Stimulated activated CD8-positive, alpha-beta memory T cell treated with anti-CD3 and anti-CD28 coated beads, Interleukin-15, amount 100 ng/mL, for 1 hour (primary cell): ENCODE measurements at places on chromosomes 7 and 10.

DNA sequence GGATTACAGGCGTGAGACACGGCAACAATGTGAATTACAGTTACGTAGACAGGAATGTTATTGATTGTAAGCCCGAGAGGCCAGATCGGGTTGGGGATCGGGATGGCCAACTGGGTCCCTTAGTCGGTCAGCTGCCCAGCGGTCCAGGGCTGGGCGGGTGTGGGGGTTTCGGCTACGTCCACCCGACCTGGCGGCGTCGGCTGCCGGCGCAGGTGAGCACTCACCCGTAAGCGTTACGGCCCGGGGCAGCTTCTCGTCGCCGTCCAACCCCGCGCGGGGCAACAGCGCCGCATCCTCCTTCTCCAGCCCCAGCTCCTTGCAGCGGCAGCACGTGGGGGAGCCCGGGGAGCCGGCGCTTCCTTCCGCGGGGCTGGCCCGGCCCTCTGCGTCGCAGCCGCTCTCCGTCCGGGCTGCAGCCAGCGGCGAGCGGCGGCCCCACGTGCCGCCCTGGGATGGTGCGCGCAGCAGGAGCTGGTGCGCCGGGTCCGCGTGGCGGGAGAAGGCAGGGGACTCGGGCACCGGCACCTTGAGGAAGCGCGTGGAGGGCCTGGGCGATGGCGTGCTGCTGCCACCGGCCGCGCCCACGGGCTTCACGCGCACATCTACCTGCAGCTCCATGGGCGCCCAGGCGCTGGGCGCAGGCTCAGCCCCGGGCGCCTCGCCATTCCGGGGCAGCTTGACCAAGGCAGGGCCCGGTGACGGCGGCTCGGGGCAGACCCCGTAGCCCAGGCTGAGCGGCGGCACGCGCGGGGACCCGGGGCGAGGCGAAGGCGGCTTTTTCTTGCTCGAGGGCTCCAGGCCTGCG is 609 bp downstream of the KLRG2 start:
- no peak for DNase-seq

DNA sequence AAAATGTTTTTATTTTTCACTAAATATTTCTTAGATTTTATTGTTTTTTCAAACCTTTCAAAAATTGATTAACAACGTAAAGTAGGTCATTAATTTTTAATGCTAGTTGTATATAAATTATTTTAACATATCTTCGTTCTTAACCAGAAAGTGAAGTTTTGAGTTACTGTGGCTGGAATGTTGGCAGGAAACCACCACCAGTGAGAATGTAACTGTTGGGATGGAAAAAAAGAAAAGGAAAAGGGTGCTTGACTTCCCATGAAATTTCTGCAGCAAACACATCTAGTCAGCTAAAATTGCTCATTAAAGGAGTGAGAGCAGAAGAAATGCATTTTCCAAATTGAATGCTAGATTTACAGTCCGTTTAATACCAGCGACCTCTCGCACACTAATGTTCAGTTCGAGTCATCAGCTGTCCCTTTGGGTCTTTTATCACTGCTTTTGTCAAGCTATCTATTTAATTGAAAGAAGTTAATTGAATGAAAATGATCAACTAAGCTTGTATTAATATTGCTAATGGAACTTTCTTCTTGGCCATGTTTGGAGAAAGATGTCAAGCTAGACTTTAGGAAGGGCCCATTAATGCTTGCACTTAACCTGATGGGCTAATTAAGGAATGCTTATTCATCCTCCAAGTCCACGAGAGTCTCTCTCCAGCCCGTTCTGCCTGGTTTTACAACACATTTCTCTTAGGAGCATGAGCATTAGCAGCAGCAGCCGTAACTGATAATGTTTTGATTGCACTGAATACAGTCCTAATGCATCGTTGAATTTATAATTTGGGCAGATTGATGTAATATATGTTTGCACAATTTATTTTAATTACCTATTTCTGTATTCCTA is 70.1 kb downstream of the UBE3C start:
- no peak for DNase-seq

DNA sequence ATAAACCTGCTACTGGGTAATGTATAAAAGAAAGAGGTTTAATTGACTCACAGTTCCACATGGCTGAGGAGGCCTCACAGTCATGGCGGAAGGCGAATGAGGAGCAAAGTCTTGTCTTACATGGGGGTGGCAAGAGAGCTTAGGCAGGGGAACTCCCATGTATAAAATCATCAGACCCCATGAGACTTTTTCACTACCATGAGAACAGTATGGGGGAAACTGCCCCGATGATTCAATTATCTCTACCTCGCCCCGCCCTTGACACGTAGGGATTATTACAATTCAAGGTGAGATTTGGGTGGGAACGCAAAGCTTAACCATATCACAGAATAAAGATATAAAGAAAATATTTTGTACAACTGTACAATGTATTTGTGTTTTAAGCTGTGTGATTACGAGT is 39.4 kb upstream of the PLCE1 start:
- no peak for DNase-seq

DNA sequence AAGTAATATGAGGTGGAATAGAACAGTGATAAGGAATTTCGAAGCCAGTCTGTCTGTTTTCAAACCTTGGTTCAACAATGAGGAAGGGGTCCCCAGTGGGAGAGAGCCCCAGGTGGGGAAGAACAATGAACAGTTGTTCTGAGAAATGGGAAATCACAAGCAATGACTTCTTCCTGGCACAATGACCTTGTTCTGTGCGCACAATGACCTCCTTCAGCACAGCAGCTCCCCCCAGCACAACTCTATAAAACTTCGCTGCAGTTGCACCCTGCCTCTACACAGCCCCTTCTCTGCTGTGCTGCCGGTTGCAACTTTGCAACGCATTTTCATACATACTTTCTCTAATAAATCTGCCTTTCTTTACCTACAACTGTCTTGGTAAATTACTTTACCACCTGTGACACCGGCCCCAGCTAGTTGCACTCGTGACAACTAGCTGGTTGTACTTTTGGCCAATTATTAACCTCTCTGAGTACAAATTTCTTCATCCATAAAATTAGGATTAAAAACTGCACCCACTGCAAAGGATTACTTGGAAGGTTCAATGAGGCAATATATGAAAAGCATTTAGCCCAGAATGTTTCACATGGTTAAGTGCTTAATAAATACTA is 40.5 kb downstream of the ASB4 start:
- no peak for DNase-seq

DNA sequence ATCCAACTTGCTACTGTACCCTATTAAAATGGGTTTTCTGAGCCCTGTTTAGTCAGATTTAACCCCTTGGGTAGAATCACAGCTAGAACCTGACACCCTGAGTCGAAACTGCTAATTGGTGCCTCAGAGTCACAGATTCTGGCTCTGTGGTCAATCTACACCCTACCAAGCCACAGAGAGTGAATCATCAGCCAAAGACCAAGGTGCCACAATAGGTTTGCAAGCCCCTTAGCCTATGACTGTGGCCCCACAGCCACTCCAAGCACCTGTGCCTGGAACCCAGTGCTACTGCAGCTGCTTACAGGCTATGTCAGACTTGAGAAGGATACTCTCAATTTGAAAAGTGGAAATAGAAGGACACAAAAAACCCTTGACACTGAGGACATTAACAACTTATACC is 202.8 kb upstream of the KCND2 start:
- no peak for DNase-seq

DNA sequence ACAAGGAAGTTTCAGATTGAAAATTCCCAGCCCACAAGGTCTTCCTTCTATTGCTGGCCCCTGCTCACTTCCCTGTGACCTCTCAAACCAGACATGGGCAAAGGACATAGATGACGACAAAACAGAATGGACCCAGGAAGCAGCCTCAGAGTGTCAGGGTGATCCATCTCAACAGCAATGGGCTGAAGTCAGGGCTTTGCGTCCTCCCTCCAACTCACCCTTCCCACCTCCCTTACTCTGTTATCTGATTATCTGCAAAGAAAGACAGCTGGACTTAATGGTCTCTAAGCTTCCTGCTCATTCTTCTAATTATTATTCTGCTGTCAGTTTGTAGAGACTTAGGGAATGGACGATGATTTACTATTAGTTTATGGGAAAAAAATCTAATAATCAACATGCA is 115.9 kb downstream of the PIP4K2A start:
- no peak for DNase-seq

GRCh38 chr10:127887541-127888415 is 5.0 kb downstream of the CLRN3 start:
- DNase-seq = no peak

DNA sequence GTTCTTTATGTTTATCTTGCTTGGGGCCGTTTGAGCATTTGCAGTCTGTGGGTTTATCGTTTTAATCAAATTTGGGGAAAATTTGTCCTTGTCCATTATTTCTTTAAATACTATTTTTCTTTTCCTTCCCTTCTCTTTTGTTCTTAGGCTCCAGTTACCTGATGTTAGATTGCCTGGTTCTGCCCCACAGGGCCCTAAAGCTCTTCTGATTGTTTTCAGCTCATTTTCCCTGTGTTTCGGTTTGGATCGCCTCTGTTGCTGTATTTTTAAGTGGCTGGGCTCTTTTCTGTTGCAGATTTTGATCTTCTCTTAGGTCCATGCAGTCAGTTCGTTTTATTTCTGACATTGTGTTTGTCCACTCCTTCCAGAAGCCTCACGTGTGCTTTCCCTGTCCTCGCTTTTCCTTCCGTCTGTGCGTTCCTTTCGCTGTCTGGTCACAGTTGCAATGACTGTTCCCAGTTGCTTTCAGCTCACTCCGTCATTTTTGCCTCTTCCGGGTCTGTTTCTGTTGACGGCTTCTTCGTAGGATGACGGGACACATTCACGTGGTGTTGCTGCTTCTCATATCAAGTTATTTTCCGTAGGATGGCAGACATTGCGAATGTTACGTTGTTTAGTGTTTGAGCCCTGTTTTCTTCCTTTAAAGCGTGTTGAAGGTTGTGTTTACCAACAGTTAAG is 111.4 kb downstream of the INPP5A start:
- DNase-seq = no peak

GRCh38 chr10:132303361-132304115 is 4.2 kb downstream of the STK32C start:
- DNase-seq = no peak
